Activated naive CD4-positive, alpha-beta T cell treated with Interleukin-2 at 50 U/mL for 16 hours (primary cell): ENCODE measurements at places on chromosomes 16 and 17.

DNA sequence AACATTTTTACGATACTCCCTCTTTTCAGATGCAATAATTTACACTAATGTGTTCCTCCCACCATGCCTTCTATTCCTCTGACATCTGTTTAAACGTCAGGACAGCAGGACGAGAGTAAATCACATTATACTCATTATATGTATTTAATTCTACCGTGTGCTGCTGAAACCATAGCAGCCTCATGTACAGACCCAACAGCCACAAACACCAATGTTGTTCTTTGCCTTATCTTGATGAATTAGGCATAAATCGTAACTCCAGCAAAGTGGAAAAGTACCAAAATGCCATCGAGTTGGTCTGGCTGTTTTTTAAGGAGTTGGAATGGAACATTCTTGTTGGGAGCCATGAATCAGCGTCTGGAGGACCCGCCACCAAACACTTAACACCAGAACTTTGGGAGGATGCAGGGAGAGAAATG, 82.9 kb upstream of the FOXF1 start:
- no peak for DNase-seq

GRCh38 chr16:85006639-85007038, 4.7 kb downstream of the ZDHHC7 start:
- no peak for DNase-seq

DNA sequence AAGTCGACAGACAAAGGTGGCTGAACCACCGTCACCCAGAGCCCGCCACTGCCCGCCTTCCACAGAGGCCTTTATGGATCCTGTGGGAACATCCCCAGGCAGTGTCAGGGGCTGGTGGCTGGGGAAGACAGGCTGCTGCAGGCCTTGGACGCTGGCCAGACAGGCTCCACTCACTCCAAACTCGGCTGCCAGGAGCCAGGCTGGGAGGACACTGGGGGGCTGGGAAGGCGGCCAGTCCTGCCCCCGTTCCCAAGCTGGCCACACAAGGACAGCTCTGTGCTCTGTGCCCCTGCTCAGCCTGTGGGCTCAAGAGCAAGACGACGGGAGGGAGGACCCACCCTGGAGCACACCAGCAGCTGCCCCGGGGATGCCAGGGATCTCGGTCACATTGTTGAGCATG, 7.6 kb upstream of the LCAT start:
- DNase-seq = no peak

DNA sequence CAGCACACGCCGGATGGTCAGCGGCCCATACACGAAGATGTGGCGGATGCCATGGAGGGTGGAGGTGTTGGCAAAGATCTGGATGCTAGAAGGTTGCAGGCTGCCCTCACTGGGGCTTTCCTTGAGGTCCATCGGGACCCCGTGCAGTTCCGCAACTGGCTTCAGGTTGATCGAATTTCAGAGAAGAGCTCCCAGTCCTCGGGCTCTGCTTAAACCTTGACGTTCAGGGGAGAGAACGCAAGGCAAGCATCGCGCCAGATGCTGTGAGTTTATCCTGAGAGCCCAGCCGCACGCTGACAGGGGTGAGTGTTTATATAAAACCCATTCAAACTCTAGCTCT, 98.7 kb upstream of the CCL2 start:
- DNase-seq = no peak
